Neural progenitor cell (in vitro differentiated cells): ENCODE measurements at places on chromosomes 2 and 18.

GRCh38 chr18:8946066-8946838 is 156.2 kb upstream of the NDUFV2 start:
- no peak overlapping the region for H3K4me3 ChIP-seq
- H3K27me3 ChIP-seq = no peaks in the 10 kb centered on the region
- no peak for DNase-seq
- peaks cover 17% of the 10 kb centered on the region for H3K4me1 ChIP-seq
- H3K36me3 ChIP-seq = no peaks in the 10 kb centered on the region

DNA sequence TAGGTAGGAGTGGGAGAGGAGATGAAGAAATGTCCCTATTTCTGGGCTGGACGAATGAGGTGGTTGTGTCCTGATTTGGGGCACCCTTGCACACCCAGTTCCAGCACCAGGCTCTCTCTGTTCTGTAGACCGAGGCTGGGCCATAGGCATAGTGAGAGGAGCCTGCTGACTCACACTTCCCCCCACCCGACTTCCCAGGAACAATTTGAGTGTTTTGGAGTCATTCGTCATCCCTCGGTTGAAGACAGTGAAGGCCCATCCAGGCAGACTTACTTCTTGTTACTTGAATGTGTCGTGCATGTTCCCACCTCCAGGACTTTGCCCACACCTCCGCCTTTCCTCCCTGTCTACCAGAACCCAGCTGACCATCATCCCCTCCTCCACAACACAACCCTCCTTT is 179.1 kb downstream of the HAUS1 start:
- no peak for DNase-seq
- peaks cover 18% of the 10 kb centered on the region for H3K4me1 ChIP-seq
- no peak overlapping the region for H3K27ac ChIP-seq
- H3K4me3 ChIP-seq = no peak overlapping the region
- no peaks in the 10 kb centered on the region for H3K27me3 ChIP-seq

- H3K36me3 ChIP-seq = no peaks in the 10 kb centered on the region
- H3K4me3 ChIP-seq = no peak overlapping the region
- H3K27me3 ChIP-seq = peaks cover 63% of the 10 kb centered on the region
- peaks cover 12% of the 10 kb centered on the region for H3K4me1 ChIP-seq
- no peak overlapping the region for H3K27ac ChIP-seq
Measured at GRCh38 chr18:59904011-59904601, 4.3 kb downstream of the PMAIP1 start.

GRCh38 chr18:65298422-65298821 is 452.4 kb upstream of the CDH7 start:
- DNase-seq = no peak
- no peak overlapping the region for H3K4me3 ChIP-seq
- H3K27ac ChIP-seq = no peak overlapping the region
- H3K36me3 ChIP-seq = no peaks in the 10 kb centered on the region
- H3K4me1 ChIP-seq = no peaks in the 10 kb centered on the region

GRCh38 chr2:53985646-53986045 is 14.9 kb upstream of the PSME4 start:
- H3K4me1 ChIP-seq = no peaks in the 10 kb centered on the region
- H3K27ac ChIP-seq = no peak overlapping the region
- H3K36me3 ChIP-seq = no peaks in the 10 kb centered on the region
- no peak overlapping the region for H3K4me3 ChIP-seq

DNA sequence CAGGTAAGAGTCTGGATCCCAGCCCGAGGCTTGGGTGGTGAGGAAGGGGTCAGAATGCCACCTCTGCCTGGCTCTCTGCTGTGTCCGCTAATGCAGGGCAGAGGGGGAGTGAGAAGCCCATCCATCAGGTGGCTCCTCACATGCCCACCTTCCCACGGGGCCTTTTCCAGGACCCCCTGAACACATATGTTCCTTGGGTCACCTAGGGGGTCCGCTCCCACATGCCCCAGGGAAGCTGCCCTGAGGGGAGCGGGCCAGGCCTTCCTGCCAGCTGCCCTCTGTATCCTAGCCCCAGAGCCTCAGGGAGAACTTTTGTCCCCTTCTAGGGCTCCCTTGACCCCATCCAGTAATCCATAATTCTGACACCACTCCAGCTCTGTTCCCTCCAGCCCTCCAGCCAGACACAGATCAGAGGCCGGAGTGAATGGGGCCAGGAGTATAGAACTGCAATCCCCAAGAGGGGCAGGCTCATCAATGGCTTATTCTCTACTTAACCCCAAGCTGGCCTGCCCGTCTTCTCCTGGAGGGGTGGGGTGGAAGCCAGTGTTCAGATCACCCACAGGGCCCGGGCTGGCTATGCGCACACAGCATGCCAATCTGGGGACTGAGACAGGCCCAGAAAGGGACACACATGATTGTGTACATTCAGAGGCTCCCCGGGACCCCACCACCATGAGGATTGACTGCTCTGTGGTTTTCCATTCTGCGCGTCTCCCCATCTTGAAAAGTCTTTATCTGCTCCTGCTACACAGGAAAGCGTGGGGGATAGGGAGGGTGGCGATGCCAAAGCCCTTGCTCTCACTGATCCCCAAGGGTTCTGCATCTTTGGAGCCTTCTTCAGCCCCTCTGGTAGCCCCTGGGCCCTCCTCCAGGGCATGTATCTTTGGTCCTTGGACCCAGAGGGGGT is 1.1 kb downstream of the EMILIN1 start:
- peaks cover 15% of the 10 kb centered on the region for H3K4me1 ChIP-seq
- no peaks in the 10 kb centered on the region for H3K36me3 ChIP-seq
- DNase-seq = no peak
- H3K27ac ChIP-seq = no peak overlapping the region
